ENCODE measurements at places on chromosomes 2 and 18. TPM values are rescaled to one million over a fixed set of nuclear protein-coding genes. Genes with fewer than 3 reads are reported as not detected.

Gene ASIC4
- under 0.01 TPM for total RNA-seq

Gene DOCK10
- 26.3 TPM for total RNA-seq

Gene PER2
- total RNA-seq: 2.1 TPM

Gene CAVIN2
- total RNA-seq: 12.6 TPM

Gene NPHP1
- 5.0 TPM for total RNA-seq

Gene OSR1
- 17.7 TPM for total RNA-seq

Gene GALR1
- not detected for total RNA-seq

Gene GALNT3
- 0.66 TPM for total RNA-seq

Gene TFCP2L1
- total RNA-seq: not detected

Gene ANKRD30B
- under 0.01 TPM for total RNA-seq

Gene XIRP2
- total RNA-seq: 0.51 TPM

Gene FAHD2A
- total RNA-seq: 25.9 TPM

Gene SPIRE1
- total RNA-seq: 28.8 TPM

Gene ACMSD
- total RNA-seq: not detected

Gene TTR
- total RNA-seq: not detected

Gene HOXD12
- not detected for total RNA-seq

Gene TLK1
- total RNA-seq: 29.9 TPM

Gene HK2
- 19.3 TPM for total RNA-seq

Gene LOXL3
- 12.6 TPM for total RNA-seq

Gene LHCGR
- total RNA-seq: not detected

Gene AQP4
- not detected for total RNA-seq

Gene ASXL2
- 4.6 TPM for total RNA-seq

Gene ME2
- total RNA-seq: 43.9 TPM

Gene SCYGR8
- total RNA-seq: not detected

Gene HAAO
- total RNA-seq: 2.8 TPM

Gene UGT1A10
- not detected for total RNA-seq

Gene CPLX4
- total RNA-seq: not detected

Gene VIL1
- total RNA-seq: not detected

Gene KIAA2012
- total RNA-seq: under 0.01 TPM

Data from fibroblast of lung (primary cell).